Astrocyte of the spinal cord (primary cell): ENCODE measurements at places on chromosomes 4 and X.

GRCh38 chrX:15127010-15127409 lies 142.9 kb downstream of the ASB9 start:
- DNase-seq, result no peak

DNA sequence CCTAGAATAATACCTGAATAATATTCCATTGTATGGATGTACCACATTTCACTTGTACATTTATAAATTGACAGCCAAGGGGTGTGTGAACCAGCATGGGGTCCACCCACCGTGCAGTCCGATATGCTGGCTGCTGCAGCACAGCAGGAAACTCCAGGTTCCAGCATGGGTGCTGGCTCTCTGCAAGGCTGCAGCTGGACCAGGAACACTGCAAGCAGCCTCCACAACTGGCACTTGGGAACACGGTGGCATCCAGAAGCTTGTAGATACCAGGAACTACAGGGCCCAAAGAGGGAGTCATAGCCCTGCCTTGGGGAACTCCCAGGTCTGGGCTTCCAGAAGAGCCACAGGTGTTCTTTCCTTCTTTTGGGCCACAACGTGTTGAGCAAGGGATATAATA lies 91.2 kb downstream of the NXF2 start:
- no peak for DNase-seq

GRCh38 chrX:120647127-120647526 lies 17.3 kb upstream of the C1GALT1C1 start:
- peak; percentile 30 for DNase-seq

- DNase-seq, result peak; percentile 67
Observed at GRCh38 chr4:12852338-12853307, 631.5 kb downstream of the RAB28 start.

DNA sequence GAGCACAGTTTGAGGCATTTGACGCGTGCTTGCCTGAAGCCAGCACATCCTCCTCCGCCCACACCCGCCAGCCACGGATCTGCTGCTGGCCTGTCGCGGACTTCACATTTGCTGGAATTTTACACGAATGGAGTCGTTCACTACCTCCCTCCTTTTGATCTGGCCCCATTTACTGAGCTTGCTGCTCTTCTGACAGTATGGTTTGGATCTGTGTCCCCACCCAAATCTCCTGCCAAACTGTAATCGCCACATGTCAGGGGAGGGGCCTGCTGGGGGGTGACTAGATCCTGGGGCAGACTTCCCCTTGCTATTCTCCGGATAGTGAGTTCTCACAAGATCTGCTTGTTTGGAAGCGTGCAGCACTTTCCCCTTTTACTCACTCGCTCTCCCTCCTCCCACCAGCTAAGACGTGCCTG lies 19.9 kb upstream of the CPLX1 start:
- no peak for DNase-seq

DNA sequence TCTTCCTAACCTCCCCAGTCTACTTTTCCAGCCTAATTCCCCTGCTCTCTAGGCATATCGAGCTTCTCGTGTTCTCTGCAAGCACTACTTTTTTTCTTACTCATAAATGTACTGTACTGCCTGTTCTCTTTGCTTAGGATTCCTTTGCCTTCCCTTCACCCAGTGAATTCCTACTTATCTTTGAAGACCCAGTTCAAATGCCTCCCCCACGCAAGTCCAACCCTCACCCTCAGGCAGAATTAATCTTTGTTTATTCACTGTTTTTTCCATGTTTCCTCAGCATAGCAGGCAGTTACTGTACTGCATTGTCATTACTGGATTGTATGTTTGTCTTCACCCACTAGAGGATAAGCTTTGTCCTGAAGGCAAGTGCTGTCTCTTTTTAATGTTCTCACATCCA lies 287.7 kb downstream of the BMPR1B start:
- no peak for DNase-seq

- DNase-seq, result no peak
Observed at GRCh38 chr4:8143392-8144140, 15.0 kb downstream of the ABLIM2 start.

DNA sequence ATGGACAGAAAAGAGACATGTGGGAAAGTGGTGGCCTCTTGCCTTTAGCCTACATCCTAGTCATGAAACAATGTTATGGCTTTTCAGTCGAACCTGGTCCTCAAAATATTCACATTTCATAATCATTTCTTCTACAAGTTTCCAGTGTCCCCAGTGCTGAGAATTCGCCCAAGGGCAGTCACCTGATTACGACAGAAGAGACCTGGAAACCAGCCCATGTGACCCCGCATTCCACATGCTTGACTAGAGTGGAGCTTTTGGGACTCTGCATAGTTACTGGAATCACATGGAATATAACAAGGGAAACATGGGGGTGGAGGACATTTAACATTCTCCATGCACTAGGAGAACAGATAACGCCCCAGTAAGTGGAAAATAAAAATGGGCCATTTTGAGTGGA lies 100.1 kb downstream of the PPARGC1A start:
- peak; percentile 47 for DNase-seq

DNA sequence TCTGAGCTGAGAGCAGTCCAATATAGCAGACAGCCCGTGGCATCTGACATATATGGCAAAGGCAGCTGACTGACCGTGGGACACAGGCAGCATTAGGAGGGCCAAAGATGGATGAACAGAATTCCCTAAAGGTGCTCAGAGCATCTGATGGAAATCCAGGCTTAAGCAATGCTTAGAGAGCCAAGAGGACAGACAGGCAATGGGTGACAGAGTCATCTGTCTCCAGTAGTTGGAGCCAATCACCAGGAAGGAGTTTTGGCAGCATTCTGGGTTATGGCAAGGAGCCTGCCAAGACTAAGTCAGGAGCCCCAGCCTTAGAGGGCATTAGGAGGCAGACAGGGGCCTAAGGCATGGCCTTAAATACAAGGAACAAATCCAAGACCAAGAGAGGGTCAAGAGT lies 153.3 kb upstream of the USP9X start:
- DNase-seq, result no peak

GRCh38 chr4:111323916-111324315 lies 701.0 kb upstream of the PITX2 start:
- no peak for DNase-seq
